ENCODE measurements at places on chromosomes 3 and 15.

DNA sequence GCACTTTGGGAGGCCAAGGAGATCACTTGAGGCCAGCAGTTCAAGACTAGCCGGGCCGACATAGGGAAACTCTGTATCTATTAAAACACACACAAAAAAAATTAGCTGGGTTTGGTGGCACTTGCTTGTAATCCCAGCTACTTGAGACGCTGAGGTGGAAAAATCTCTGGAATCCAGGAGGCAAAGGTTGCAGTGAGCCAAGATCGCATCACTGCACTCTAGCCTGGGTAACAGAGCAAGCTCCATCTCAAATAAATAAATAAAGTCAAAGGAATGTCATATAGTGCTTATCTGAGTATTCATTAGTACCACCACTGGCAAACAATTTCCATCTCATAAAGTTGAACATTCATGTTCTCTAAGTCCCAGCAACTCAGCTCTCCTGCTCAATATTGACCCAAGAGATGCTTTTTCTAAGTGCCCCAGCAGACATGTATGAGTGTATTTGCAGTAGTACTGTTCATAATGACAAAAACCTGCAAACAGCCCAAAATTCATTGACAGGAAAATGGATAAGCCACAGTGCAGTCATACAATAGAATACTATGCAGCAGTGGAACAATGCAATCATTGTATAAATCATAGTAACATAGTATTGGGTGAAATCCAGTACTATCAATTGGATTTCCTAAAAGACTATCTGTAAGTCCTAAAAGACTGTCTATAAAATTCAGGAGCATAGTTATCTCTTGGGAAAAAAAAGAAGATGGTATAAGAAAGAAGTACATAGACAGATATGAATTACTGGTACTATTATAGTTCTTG lies 751.5 kb upstream of the LMCD1 start:
- no peak for DNase-seq

GRCh38 chr3:116442331-116443021 lies 2.8 kb downstream of the LSAMP start:
- DNase-seq, result no peak

DNA sequence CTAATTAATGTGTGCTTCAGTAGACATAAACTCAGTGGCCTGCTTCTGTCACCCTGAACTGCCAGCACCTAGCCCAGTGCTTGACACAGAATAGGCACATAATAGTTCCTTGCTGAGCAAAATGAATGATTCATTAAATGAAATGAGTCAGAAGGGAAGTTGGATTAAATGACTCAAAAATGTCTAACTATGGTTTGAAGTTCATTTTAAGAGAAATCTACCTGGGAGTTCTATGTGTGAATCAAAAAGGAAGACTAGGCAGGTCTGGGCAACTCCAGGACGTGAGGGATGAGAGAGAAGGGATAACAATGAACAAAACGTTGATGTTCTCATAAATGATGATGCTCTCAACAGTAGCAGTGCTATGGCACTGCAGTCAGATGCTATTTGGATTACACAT lies 175.0 kb downstream of the CFAP20DC start:
- no peak for DNase-seq

DNA sequence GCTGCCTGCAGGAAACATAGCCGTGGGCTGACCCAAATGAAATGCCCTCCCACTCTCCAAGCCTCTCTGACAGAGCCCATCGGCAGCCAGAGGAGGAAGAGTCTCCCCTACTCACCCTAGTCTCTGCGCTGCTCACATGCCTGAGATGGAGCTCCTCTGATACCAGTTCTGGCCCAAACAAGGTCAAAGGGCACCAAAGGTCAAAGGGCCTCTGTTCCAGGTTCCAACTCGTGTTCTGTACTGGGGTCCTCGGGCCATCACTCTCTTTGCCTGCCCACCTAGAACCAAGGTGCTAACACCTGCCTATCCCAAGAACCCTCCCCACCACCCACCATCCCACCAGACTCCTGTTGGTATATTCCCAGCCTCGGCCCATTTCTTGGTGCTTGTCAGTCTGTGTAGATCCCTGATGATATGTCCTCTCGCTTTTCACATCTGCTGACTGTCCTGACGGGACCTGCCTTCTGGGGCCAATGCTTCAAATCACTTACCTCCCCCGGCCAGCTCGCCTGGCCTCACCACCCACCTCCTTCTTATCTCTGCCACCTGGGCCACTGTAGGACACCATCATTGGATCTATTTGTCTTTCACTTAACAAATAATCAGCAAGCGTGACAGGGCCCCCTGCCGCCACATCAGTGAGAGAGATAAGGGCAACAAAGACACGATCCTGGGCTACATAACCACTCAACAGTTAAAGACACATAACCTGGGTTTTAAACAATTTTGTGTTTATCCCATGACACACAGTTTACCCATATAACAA lies 90.4 kb downstream of the SRGAP3 start:
- no peak for DNase-seq

- DNase-seq, result no peak
Observed at GRCh38 chr3:44068753-44069152, 172.9 kb upstream of the TOPAZ1 start.

- no peak for DNase-seq
Observed at GRCh38 chr3:106560451-106560966, 691.7 kb upstream of the CBLB start.

GRCh38 chr15:97076011-97076410 lies 745.5 kb downstream of the NR2F2 start:
- no peak for DNase-seq

DNA sequence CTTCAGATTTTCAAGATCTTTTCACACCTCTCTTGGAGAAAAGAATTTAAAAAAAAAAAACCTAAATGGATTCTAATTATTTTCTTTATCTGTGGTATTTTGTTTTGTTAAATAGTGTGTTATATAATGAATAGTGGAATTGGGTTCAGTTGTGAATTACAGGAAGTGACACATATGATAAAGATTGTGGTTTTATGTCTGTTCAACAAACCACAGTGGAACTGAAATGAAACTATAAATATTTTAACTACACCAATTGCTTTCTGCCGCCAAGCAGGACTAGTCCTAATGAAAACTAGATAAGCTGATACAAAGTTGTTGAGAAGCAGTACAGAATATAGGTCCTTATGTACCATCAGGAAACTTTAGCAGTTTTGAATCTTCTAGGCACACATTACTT lies 121.6 kb downstream of the UBE2E2 start:
- no peak for DNase-seq

GRCh38 chr15:58498821-58499580 lies 67.2 kb downstream of the LIPC start:
- no peak for DNase-seq
